ENCODE measurements at places on chromosomes 2 and 18. TPM values are rescaled to one million over a fixed set of nuclear protein-coding genes. Genes with fewer than 3 reads are reported as not detected.
A peak's percentile ranks its signal among the peaks of the same experiment; 100 is the strongest.

The DYNAP gene
- 0.14 TPM for polyA plus RNA-seq

The FBXO15 gene
- polyA plus RNA-seq, result 9.5 TPM

The CPO gene
- 0.27 TPM for polyA plus RNA-seq

The LCT gene
- polyA plus RNA-seq, result 0.09 TPM

The VWC2L gene
- 0.02 TPM for polyA plus RNA-seq

The FOXI3 gene
- polyA plus RNA-seq, result 0.14 TPM

The GRP gene
- polyA plus RNA-seq, result 0.48 TPM

The BMP10 gene
- polyA plus RNA-seq, result 0.02 TPM

The PMAIP1 gene
- 20.0 TPM for polyA plus RNA-seq

The UNC50 gene
- polyA plus RNA-seq, result 68.5 TPM

The GALNT14 gene
- polyA plus RNA-seq, result 2.1 TPM

The COLEC11 gene
- polyA plus RNA-seq, result 9.2 TPM

The PTCD3 gene
- 57.4 TPM for polyA plus RNA-seq

The SLC9A4 gene
- 0.66 TPM for polyA plus RNA-seq

The CXCR1 gene
- 0.37 TPM for polyA plus RNA-seq

The MOCOS gene
- polyA plus RNA-seq, result 2.5 TPM

GRCh38 chr2:164430166-164430783 lies 191.0 kb downstream of the GRB14 start:
- no peak for DNase-seq

DNA sequence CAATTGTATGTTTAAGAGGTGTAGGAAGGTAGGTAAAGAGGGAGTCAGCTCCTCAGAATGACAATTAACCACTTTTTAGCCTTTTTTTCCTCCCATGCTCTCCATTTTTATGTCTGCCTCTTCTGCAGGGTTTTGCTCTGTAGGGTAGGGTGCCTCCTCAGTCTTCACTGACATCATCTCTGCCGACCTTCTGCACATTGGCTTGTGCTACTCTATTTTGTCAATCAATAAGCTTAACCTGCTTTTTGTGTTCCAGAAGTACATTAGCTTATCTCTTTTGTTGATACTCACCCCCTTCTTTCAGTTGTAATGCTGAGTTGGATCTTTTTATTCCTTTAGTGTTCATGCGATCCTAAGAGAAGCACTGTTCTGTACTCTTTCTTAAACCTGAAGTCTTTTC lies 323.2 kb downstream of the RDH14 start:
- DNase-seq, result no peak

- no peak for DNase-seq
These were observed 18.2 kb upstream of the MBOAT2 start for GRCh38 chr2:9021563-9022211.

- no peak for DNase-seq
These were observed 75.2 kb downstream of the KLHL29 start for GRCh38 chr2:23460228-23460627.

DNA sequence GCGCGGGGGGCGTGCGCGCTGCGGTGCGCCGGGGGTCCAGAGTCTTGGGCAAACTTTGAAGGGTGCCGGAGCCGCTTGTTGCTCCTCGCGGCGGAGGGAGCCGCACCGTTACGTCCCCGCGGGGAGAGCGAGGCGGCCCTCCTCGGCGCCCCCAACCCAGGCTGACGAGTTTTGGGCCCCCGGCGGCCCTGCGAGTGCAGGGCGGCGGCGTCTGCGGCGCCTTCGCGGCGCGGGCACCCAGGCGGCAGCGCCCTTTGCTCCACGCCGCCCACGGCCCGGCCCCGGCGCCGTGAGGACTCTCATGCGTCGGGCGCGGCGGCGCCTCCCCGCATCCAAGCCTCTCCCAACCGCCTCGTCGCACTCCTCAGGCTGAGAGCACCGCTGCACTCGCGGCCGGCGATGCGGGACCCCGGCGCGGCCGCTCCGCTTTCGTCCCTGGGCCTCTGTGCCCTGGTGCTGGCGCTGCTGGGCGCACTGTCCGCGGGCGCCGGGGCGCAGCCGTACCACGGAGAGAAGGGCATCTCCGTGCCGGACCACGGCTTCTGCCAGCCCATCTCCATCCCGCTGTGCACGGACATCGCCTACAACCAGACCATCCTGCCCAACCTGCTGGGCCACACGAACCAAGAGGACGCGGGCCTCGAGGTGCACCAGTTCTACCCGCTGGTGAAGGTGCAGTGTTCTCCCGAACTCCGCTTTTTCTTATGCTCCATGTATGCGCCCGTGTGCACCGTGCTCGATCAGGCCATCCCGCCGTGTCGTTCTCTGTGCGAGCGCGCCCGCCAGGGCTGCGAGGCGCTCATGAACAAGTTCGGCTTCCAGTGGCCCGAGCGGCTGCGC lies 814 bp downstream of the FZD7 start:
- peak; percentile 51 for DNase-seq

GRCh38 chr2:160484859-160485520 lies 8.6 kb downstream of the RBMS1 start:
- no peak for DNase-seq

DNA sequence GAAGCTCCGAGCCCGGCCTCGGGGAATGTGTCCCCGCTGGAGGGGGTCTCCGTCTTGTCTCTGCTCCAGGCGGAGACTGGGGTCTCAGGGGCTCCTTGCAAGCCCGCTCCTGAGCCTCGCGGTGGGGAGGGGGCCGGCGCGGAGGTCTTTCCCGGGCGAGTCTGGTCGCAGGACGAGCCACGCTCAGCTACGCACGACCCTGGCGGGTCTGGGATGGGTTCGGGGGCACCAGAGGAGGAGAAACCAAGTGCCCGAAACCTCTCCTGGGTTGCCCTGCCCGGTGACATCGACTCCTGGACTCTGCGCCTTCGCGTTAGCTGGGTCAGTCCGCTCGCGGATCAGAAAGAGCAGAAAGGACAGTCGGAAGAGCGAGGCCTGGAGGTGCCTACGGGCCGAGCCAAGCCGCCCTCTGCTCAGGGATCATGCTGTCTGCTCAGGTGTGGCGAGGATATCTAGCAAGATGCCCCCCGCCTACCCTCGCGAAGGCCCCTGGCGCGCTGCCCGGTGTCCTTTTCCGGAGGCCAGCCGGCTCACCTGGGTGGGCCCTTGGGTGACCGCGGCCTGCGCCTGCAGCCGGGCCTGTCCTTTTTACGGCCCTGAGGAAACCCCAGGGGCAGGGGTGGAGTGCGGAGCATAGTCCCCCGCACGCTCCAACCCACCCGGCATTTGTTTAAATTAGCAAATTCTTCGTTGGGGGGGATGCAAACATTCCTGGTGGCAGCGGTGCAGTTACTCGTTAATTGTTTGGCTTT lies 58.7 kb downstream of the SNORC start:
- peak; percentile 12 for DNase-seq

DNA sequence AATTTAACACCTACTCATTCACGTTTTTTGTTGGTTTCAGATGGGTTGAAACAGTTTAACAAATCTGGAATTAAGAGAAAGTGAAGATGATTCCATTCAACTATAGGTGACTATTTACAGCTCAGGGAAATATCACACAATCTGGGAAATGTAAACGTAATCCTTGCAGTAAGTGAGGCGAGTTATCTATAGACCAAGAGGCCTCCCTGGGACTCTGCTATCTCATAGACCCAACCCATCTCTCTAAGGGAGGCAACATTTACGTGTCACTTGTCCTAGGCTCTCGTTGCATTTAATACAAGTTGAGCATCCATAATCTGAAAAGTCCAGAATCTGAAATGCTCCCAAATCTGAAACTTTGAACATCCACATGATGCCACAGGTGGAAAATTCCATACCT lies 2.0 kb upstream of the MOB4 start:
- no peak for DNase-seq

DNA sequence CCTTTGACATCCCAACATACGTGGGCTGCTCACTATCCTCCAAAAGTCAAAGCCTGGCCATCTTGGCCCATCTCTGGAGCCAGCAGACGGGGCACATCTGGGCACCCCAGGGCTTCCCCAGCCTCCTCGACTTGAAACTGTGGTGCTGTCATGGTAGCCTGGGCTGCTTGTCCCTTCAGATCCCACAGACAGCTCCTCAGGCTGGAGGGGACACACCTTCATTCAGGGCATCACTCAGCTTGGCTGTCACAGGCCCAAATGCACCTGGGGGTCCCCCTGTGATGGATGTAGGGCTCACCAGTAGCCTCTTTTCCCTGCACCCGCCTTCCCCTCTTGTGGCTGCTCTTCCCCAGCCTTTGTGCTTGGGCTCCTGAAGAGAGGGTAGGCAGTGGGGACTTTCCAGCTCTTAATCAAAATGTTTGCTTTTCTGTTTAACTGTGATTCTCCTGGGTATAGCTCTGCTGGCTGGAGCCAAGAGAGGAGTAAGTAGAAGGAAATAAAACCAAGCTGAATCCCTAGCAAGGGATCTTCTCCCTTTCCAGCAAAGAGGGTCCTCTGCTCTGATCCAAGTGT lies 92.3 kb downstream of the GYPC start:
- DNase-seq, result no peak

DNA sequence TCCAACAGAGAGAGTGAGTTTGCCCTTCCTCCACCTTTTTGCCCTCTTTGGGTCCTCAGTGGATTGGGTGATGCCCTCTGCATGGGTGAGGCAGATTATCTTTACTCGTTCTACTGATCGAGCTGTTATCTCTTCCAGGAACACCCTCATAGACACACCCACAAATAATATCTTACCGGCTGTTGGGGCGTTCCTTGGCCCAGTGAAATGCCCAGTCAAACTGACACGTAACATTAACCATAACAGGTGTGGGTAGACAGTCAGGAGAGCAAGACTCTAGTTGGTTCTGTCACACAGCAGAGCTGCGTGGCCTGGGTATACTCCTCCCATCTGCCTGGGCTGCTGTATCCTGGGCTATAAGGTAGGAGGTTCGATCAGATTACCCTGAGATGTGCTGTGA lies 144.1 kb downstream of the AGAP1 start:
- DNase-seq, result no peak

- DNase-seq, result no peak
These were observed 23.2 kb upstream of the SLC1A4 start for GRCh38 chr2:64966017-64966416.

- DNase-seq, result peak; percentile 72
These were observed 7.6 kb upstream of the MSTN start for GRCh38 chr2:190069936-190070696.

DNA sequence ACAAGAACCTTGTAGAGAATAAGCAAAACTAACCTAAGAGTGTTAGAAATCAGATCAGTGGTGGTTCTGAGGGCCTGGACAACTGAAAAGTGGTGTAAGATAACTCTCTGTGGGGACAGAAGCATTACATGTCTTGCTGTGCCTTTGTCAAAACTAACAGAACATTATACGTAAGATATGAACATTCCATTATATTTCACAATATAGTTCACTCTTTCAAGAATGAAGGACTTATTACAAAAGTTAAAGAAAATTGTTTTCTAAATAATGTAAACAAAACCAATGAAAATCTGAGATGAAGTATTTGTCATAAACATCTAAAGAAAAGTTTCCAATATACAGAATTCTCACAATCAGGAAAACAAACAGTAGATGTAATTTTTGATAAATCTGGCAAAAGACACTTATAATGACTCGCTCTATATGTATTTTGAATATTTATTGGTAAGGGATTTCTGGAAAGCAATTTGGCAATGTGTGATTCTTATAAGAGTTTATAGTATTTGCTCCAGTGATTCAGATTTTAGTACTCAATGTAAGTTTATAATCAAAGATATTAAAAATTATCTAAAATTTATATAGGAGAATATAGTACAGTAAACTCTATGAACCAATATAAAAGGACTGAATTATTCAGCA lies 258.4 kb downstream of the CD226 start:
- no peak for DNase-seq

DNA sequence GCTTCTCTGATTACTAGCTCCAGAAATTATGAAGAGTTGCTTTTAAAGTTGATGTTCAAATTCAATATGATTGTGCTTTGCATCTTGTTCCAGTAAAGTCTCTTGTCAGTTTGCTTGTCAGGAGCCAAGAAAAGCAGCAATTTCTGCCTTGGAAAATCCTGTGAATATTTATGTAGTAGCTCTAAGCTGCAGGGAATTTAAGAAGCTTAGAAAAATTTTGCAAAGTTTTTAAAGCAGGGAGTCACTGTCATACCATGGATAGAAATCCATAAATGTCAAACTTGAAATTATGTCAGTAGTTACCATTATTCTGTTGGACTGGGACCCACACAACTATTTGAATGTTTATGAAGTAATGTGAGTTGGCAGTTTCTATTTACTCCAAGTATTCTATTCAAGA lies 169.3 kb downstream of the TMEM200C start:
- no peak for DNase-seq

DNA sequence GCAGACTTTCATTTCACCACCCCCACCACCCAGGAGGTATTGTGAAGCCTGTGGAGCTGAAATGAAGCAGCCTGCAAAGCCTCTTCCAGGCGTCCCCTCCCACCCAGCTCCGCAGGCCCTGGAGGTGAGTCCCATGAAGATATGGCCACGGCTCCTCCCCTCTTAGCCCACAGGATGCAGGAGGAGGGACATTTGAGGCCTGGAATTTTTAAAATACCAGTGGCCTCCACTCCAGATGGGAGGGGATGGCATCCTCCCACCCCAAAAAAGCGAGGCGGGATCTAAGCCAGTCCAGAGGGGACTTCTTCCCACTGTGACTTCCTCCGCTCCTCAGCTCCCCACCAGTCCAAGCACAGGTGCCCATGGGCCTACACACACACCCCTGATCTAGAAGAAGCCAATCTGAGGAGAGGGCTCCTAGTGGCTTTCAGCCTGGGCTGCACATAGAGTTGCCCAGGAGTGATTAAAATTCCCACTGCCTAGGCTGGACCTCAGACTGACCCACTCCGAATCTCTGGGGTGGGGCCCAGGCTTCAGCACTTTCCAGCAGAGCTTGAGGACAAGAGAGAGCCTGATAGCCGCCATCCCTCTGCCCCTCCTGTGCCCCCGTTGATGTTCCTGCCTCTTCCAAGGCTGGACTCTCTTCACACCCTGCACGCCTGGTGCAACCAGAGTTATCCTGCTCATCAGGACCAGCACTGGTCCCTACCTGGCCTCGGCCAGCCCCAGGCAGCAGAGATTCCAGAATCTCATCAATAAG lies 206.9 kb downstream of the TNS1 start:
- no peak for DNase-seq

- DNase-seq, result peak; percentile 15
These were observed 233.5 kb upstream of the ATP5MC3 start for GRCh38 chr2:175414882-175415487.

GRCh38 chr18:8319798-8320489 lies 289.3 kb upstream of the RAB12 start:
- DNase-seq, result no peak

- DNase-seq, result no peak
These were observed 18.3 kb upstream of the TNS1 start for GRCh38 chr2:218020966-218021535.
